ENCODE measurements at places on chromosomes 16 and 17. TPM values are rescaled to one million over a fixed set of nuclear protein-coding genes. Genes with fewer than 3 reads are reported as not detected.

DNA sequence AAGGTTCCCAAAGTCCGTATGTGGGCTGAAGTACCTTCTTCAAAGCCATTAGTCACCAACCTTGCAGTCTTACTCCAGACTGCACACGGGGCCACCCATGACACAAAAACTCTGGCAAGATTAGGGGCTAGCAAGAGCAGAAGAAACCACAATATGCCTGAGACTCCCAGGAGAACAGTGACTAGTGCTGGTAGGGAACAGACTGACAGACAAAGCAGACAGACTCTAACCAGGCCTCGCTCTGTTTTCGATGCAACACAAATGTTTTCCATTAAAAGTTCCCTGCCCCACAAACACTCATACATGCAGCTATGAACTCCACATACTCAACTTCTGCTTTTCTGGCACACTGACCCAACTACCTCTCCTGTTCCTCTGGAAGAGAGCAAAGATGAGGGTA is 102.2 kb downstream of the HIC1 start:
- DNase-seq: no peak

DNA sequence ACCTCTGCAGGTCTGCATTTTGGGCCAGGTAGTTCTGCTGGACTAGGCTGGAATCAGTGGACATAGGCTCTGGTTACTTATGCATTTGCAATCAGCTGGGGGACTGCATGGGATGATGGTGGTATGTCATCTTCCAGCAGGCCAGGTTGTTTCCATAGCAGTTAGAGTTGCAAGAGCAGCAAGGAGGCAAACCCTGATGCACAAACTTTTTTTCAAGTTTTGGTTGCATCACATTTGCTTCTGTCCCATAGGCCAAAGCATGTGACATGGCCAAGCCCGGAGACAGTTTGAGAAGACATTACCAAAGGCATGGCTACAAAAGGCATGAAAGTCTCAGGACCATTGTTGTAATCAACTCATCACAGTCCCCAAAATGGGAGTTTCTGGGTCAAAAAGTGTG is 58.2 kb downstream of the PRKCB start:
- DNase-seq: no peak

- DNase-seq: peak; percentile 56
These were observed 129.1 kb upstream of the CHMP6 start for GRCh38 chr17:80862481-80862961.

DNA sequence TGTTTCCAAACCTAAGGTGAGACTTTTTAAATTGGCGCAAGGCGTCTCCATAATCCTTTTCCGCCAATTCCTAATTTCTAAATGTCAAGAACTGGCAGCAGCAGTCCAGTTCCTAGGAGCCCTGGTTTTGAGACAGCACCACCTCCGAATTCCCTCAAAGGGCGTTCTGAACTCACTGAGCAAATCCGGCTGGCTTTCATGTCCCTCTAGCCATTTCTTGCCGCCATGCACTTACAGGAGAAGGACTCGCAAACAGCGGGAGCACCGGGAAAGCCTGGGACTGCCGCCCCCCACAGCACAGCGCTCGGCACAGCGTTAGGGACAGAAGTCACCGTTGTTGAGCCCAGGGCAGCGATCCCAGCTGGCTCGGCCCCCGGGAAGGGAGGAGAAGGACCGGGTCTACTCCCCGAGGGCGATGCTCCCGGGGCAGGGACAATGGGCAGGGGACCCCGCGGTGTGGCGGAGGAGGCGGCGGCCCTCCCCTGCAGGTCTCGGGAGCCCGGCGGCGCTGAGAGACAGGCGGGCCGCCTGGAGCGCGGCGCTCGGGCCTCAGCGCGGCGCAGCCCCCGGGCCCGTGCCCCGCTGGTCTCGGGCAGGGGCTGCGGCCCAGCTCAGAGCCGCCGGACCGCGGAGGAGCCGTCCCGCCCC is 545 bp downstream of the ARHGAP17 start:
- peak; percentile 33 for DNase-seq

DNA sequence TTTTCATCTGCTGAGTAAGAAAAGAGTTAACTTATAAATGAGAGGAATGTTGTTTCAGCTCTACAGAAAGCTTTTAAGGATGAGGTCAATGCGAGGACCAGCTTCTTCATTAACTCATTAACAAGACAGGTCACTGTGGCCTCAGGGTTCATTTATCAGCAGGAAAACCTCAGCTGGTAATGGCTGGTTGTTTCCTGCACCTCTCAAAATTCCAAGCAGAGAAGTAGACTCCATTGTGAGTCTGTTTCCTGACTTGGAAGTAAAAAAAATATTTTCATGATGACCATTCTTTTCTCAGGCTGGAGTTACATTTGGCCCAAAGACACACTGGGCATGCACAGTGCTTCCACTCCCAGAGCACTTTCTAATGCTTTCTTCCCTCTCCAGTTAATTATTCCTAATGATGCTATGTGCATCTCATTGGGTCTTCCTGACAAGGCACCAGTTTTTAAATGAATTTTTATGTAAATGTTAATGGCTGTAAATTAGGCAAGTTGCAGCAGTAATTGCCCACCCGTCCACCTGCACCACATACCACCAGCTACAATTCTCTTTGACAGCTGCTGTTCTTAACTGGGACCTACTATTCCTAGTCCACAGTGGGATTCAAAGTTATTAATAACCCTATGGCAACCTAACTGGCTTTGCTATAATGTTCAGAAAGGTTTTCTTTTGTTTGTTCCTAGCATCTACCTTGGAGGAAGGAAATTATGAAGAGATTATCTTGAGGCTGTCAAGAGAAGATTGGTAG is 89.5 kb upstream of the BCAR1 start:
- DNase-seq: no peak

- DNase-seq: peak; percentile 72
These were observed 7.6 kb upstream of the CYTH1 start for GRCh38 chr17:78789663-78790181.

DNA sequence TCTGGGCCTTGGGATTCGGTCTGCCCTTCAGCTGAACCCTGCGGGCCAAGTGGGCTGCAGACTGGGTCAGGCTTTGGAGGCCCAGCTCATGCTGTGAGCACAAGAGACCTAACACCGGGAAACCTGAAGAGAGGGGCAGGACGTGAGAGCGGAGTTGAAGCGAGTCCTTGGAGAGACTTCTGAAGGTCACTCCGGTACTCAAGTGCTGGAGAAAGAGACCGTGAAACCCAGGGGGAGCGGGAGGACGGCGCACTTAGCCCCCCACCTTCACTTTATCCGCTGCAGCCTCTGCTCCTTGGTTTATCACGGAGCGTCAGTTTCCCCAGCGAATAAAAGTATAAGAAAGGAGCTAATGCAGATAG is 361 bp downstream of the UQCRC2 start:
- no peak for DNase-seq

DNA sequence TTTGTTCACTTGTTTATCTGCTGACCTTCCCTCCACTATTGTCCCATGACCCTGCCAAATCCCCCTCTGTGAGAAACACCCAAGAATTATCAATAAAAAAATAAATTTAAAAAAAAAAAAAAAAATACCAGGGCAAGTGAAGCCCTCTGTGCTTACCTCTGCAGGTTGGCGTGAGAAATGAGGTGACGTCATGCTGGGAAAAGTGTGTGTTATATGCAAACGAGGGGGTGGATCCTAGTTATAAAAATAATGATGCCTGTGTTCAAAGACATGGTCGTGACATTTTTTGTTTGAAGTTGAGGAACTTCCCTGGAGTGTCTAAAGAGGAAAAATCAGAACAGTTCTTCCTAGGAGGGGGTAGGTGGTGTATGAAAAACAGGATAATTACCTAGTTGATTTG is 20.2 kb downstream of the TMC7 start:
- no peak for DNase-seq

DNA sequence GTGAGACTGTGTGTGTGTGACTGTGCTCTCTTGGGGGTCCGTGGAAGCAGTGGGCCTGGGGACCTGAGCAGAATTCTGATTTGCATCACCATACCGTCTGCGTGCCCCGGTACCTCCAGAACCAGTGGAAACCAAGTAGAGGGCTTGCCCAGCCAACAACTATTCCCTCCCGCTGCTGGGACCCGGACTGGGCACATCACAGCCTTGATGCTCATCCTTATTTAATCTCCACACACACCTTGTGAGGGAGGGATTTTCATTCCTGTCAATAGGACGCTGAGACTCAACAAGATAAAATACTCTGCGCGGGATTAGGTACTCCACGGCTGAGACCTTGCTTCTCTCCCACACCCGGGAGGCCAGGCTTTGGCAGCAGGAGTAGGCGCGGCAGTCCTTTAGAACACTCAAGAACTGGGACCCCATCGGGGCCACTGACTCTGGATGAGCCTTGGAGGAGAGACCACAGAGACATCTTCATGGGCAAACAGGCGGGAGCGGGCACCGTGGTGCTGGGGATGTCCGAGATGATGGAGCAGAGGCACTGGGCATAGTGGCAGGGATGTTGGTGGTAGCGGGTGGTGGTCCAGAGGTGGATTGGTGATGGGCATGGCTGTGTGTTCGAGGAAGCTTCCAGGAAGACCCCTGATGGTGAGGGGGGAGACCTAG is 208.0 kb downstream of the NTN1 start:
- DNase-seq: no peak

DNA sequence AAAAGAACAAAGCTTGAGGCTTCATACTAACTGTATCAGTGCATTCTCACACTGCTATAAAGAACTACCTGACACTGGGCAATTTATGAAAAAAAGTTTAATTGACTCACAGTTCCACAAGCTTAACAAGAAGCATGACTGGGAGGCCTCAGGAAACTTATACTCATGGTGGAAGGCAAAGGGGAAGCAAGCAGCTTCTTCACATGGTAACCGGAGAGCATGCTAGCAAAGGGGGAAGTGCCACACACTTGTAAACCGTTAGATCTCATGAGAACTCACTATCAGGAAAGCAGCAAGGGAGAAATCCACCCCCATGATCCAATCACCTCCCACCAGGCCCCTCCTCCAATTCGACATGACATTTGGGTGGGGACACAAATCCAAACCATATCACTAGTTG is 25.3 kb downstream of the CTRB2 start:
- no peak for DNase-seq

DNA sequence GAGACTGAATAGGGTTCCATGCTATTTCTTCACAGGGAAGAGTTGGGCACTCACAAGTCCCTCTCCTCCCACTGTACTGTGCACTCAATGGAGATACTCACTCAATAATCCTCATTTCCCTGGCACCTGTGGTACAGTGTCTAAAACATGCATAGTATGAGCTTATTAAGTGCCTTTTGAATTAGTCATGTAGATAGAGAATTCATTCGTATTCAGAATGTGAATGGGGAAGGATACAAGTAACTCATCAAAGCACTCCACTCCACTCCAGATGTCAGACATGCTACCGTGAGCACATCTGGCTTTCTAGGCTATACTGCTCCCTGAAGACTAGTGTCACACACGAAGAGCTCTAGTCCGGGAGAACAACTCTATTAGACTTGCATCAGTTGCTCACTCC is 6.3 kb downstream of the C17orf75 start:
- DNase-seq: no peak

DNA sequence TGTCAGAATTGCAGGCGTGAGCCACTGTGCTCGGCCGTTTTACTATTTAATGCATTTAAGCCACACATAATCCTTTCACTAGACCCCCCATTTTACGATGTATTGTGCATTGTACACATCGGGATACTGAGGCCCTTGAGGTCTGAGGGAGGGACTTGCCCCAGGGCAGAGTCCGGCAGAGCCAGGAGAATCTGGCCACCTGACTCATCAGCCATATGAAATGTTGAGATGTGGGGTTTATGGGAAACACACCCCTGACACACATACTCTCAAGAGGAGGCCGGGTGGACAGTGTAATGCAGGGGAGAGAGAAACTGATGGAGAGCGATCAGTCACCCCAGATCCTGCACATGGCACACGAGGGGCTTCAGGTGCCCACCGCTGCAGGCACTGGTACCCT is 196.6 kb downstream of the ZNF423 start:
- DNase-seq: no peak

CLEC3A gene
- total RNA-seq: not detected

ZP2 gene
- total RNA-seq: not detected

TBC1D28 gene
- not detected for total RNA-seq

All from naive thymus-derived CD8-positive, alpha-beta T cell (primary cell).